Stimulated activated CD4-positive, alpha-beta T cell treated with anti-CD3 and anti-CD28 coated beads, Interleukin-1b, Interleukin-23, amount 100 ng/mL, for 1 hour (primary cell): ENCODE measurements at places on chromosomes 7 and 10.

- DNase-seq = no peak
These were observed 121.6 kb downstream of the CREB5 start for GRCh38 chr7:28533731-28534531.

DNA sequence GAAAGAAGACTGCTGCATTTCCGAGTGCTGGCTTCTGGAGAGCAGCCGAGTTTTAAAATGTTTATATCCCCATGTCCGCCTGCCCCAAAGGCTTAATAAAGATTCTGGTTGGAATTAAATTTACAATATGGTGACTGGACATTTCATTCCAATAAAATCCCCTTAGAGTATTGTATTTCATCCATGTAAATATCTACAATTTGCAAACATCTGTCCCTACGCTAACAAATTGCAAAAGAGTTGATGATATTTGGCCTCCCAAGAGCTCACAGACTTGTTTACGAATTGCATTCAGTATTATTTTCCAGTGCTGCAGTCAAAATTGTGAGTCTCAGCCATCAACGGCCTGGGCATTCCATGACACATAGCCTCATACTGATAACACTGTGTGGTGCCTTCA lies 50.1 kb downstream of the PLEKHS1 start:
- no peak for DNase-seq

GRCh38 chr10:36574207-36574606 lies 551.2 kb upstream of the ANKRD30A start:
- DNase-seq = no peak

DNA sequence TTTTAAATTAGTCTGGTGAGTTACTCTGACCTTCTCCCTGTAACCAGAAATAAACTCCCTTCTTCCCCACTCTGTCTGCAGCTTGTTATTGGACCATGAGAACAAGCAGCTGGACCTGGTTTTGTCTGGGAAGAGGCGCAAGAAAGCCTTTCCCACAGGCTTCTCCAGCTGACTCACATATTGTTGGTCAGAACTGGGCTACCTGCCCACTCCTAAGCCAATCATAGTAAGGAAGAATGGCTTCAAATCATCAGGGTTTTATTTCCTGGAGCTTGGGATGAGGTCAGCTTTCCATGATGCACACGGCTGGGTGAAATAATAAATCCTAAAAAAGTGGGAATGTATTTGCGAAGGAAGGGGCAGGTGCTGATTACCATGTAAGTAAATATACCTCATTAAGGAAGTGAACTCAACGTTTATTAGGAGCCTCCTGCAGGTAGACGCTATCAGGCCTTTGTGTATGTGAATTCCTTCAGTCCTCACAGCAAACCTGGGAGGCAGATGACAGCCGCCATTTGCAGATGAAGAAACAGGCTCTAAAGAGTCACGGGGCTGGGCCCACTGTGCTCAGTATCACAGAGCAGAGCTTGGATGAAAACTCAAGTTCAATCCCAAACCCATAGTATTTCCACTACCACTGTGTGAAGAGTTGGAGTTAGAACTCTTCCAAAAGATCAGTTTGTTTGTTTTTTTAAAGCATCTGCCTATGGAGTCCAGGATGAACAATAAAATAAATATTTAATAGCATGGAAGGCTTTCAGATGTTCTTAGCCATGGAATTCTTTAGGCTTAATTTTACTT lies 32.8 kb downstream of the IL15RA start:
- DNase-seq = no peak

DNA sequence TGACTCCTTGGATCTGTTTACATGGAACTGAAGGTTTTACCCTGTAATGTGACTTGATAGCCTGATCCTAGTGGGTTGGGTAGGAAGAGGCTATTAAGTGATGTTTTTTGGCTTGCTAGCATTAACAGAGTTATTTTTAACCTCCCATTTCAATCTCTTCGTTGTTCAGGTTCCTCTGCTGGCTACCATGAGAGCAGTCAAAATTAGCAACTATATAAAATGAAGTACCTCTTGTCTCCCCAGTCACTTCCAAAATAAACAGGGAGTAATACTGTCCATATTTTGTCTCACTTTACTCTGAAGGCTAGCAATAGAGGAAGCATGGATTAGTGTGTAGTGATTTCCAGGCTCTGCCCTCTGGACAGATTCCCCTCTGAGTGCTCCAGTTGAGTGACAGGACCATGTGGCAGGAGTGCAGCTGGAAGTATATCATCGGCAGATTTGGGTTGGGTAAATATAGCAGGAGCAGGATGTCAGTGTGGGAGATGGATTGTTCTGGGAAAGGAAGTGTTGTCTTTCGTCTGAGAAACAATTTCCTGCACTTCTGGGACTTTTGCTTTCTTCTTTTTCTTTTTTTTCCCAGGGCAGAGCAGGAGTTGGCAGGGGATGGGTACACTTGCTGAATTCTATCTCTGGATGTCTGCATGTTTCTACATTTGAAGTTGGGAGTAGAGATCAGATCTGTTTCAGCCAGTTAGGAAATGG lies 35.2 kb downstream of the GBF1 start:
- no peak for DNase-seq

DNA sequence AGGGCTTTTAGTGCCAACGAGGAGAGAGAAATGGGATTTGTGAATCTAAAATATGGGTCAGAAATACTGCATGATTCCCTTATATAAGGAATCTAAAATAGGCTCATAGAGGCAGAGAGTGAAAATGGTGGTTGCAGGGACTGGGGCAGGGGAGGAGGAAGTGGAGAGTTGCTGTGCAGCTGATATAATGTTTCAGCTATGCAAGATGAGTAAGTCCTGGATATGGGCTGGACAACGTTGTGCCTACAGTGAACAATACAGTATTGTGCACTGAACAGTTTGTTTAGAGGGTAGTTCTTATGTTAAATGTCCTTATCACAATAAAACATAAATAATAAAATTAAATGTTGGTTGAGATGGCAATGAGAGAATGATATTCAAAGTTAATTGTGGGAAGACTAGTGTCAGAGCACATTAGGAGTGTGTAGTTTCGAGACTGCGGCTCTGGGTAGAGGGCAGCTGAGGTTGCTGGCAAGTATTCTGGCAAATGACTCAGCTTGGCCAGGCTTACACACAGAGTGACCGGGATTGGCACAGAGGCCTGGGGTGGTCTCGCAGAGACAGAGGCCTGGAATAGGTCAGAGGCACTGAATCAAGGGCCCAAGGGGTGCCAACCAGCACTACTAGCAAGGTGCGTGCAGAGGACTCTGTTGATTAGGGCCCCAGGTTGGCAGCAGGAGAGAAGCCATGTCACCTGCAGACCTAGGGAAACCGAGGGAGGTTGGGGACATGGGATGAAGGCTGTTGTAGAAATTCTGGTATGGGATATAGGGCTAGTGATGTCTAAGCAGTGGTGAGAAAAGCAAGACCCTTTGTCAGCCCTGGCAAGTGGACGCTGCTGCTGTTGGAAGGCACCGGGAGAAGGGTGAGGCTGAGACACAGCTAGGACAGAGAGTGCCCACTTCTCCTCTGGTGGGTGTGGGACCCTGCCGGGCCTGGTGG lies 2.8 kb upstream of the DEPP1 start:
- DNase-seq = no peak

DNA sequence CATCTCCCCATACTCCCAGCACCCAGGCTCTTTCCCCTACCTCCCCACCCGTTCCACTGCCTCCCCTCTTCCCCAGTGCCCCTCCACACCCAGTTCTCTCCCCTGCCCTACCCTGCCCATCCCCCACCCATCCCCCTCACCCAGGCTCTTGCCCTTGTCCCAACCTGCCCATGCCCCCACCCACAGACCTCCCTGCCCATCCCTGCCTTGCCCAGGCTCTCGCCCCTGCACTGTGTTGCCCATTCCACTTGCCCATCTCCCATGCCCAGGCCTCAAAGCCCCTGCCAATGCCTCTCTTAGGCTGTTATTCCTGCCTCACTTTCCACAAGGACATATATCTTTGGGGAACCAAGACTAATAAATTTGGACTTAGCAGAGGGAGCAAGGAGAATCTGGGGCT lies 262.6 kb upstream of the CXCL12 start:
- DNase-seq = no peak

- no peak for DNase-seq
These were observed 129.2 kb upstream of the SEC61G start for GRCh38 chr7:54888067-54888733.

DNA sequence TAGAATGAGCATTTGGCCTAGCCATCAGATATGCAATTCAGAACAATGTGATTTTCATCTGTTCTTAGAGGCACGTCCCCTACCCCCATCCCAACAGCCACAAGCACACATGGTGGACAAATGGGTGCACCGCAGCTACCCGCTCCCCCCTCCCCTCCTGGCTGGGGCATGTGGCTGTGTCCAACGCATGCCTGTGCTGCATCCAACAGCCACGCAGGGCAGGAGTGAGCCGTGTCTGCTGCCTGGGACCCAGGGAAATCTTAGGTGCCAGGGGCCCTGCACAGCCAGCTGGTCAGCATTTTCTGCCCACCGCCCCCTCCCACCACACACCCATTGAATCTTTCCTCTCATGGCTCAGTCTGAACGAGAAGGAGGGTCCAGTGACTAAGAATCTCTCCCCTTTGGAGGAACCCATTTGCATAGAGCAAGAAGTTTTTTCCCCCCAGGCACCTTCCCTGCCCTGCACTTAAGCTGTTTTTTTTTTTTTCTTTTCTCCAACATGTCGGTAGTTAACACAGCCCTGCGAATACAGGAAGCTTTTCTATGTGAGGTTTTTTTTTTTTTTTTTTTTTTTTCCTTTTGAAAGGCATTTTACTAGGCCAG lies 138.9 kb downstream of the WDR11 start:
- no peak for DNase-seq

- no peak for DNase-seq
These were observed 77.2 kb upstream of the NPTX2 start for GRCh38 chr7:98539865-98540264.

- DNase-seq = no peak
These were observed 182.5 kb downstream of the SKAP2 start for GRCh38 chr7:26681819-26682418.

DNA sequence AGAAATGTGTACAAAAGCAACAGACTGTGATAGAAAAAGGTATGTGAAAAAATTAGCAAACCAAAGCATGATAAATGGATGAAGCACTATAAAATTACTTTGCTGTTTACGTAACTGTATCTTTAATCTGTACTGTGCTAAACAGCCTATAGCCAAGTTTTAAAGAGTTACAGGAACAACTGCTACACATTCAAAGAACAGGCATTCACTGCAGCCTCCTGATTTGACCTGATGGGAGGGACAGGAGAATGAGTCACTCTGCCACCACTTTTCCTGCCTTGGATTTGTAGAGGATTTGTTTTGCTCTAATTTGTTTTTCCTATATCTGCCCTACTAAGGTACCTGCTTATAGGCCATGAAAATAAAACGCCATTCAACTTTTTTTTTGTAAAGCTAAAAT lies 116.1 kb downstream of the FANK1 start:
- DNase-seq = no peak

- DNase-seq = no peak
These were observed 7.0 kb downstream of the FAM221A start for GRCh38 chr7:23687011-23687410.
